ENCODE measurements at places on chromosomes 2 and 18.

GRCh38 chr2:12169721-12170120 is 423.3 kb downstream of the LPIN1 start:
- no peak for DNase-seq

GRCh38 chr18:3400567-3401296 is 49.2 kb upstream of the TGIF1 start:
- no peak for DNase-seq

DNA sequence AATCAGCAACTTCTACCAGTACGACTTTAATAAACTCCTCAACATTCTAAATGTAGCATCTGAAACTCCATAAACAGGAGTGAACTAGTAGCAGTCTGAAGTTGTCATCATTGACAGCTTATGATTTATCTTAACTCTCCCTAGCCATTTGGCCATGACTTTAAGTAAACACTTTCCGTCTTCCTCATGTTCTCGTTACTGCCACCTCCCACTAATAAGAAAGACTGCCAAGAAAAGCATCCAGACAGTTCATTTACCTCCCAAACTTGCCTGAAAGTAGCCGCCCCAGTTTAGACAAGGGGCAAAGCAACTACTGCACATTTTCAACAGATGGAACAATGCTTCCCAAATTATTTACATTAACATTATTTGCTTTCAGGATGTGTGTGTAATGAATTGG is 287.5 kb downstream of the OSR1 start:
- no peak for DNase-seq

DNA sequence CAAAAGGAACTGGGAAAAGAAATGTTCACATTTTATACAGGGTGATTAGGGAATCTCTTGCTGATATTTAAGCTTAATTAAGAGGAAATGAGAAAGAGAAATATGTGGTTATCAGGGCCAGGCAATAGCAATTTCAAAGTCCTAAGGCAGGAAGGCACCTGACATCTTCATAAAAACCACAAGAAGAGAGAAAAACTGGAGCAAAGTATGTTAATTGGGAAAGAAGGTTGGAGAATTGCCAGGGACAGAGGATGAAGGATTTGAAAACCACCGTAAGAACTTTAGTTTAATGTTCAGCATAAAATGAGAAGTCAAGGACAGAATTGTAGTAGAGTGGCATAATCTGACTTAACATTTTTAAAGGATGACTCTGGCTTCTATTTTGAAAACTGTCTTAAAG is 691.8 kb upstream of the NRXN1 start:
- DNase-seq, result no peak

DNA sequence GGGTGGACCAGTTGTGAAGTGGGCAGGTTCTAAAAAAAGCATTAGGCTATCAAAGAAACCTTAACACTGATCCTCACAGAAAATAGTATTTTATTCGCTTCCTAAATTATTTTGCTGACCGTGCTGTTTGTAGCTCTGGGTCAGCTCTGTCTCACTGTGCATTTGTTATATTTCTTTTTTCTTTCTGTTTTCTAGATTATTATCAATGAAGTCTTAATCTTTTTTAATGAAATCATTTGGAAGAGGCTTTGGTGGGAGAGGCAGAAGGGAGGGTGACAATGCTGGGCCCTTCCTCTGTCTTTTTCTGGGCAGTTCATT is 213.6 kb downstream of the PTGR3 start:
- DNase-seq, result no peak

- no peak for DNase-seq
Measured at GRCh38 chr2:132766573-132766972, 96.6 kb upstream of the LYPD1 start.

GRCh38 chr2:98087447-98088020 is 567 bp downstream of the VWA3B start:
- DNase-seq, result no peak

GRCh38 chr18:25798046-25798445 is 292.4 kb downstream of the SS18 start:
- no peak for DNase-seq

- no peak for DNase-seq
Measured at GRCh38 chr2:4465671-4466070, 762.3 kb downstream of the DCDC2C start.

DNA sequence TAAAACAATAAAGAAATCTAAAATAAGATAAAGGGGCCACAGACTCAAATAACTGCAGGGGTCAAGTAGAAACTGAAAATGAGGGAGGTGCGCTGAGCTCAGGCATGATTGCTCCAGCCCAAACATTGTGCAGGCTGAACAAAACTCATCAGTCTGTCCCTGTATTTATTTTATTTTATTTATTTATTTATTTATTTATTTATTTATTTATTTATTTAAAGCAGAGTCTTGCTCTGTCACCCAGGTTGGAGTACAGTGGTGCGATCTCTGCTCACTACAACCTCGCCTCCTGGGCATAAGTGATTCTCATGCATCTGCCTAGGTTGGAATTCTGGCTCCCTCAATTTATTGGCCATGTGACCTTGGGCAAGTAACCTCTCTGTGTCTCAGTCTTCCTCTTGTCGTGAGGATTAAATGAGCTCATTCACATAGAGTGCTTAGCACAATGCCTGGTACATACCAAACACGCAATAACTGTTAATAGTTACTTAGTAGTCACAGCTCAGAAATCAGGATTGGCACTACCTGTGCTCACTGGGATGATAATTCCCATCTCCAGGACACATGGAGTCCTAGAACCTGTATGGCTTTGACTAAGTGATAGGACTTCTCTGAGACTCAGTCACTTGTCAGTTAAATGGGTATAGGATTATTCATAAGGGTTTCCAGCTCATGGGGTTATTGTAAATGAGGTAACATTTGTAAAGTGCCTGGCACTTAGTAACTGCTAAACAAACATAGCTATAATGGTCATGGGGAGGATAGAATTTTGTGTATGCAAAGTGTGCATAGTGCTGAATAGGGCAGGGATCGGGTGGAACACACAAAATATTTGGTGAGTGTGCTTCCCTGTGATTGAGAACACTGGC is 6.0 kb downstream of the SPEG start:
- DNase-seq, result no peak

- DNase-seq, result no peak
Measured at GRCh38 chr18:14944838-14945237, 196.9 kb downstream of the ANKRD30B start.

- no peak for DNase-seq
Measured at GRCh38 chr18:33538418-33539042, 39.5 kb upstream of the ASXL3 start.

DNA sequence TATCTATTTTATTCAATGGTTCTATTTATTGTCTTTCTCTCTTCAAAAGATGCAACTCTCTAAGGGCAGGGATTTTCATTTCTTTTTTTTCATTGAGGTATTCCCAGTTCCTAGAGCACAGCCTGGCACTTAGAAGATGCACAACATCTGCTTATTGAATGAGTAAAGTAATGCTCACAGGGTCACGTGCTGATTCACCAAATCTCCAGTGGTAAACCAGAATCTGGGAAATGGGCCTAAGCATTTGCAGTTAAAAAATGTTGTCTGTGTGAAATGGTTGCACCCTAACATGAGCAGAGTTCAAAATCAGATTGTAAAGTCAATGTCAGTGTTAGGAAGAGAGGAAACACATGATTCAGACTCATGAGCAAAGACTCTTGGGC is 15.8 kb downstream of the SLC8A1 start:
- DNase-seq, result no peak

DNA sequence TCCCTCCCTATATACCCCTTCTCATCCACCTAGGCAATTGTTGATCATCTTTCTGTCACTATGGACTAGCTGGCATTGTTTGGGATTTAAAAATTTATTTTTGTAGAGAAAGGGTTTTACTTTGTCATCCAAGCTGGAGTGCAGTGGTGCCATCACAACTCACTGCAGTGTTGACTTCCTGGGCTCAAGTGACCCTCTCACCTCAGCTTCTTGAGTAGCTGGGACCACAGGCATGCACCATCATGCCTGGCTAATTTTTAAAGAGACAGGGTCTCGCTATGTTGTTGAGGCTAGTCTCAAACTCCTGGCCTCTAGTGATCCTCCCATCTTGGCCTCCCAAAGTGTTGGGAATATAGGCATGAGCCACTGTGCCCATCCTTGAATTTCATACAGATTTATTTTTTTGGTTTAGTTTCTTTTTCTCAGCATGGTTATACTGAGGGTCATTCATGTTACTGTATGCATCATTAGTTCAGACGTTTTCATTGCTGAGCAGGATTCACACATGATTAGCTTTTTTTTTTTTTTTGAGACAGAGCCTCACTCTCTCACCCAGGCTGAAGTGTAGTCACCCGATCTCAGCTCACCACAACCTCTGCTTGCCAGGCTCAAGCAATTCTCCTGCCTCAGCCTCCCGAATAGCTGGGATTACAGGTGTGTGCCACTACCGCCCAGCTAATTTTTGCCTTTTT is 8.6 kb upstream of the PCARE start:
- DNase-seq, result no peak

- DNase-seq, result no peak
Measured at GRCh38 chr2:20585710-20586594, 64.9 kb downstream of the HS1BP3 start.

DNA sequence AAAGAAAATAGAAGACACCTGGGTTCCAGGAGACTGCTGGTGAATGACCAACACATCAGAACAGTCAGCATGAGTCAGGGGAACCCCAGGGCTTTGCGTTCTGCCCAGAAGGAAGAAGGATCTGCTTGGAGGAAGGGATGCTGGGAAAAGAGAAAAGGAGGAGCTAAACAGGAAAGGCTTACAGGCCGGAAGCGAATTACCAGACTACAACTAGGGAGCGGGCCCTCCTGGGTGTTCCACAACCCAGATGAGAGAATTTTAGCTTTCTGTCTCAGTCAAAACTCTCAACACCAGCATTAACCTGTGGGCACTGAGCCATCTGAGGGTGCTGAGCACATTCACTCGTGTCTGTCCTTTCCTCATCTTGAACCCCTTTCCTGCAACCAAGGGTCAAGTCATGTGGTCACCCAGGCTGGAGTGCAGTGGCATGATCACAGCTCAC is 19.2 kb downstream of the CDC42EP3 start:
- DNase-seq, result no peak

- DNase-seq, result no peak
Measured at GRCh38 chr2:141199711-141200110, 931.1 kb downstream of the LRP1B start.

GRCh38 chr18:63241760-63242159 is 77.8 kb downstream of the BCL2 start:
- no peak for DNase-seq

DNA sequence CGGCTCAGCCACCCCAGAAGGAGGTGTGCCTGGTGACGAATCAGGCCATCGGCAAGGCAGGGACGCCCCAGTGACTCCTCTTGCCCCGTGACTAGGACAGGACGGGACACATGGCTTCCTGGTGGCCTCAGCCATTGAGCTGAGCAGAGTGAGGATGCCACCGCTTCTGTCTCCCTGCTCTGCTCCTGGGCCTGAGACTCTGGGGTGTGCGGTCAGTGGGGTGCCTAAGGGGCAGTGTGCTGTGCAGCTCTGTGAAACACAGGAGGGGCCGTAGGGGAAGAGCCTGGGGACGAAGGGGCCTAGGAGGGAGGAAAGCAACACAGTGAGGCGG is 24.3 kb downstream of the IGFBP5 start:
- DNase-seq, result no peak

DNA sequence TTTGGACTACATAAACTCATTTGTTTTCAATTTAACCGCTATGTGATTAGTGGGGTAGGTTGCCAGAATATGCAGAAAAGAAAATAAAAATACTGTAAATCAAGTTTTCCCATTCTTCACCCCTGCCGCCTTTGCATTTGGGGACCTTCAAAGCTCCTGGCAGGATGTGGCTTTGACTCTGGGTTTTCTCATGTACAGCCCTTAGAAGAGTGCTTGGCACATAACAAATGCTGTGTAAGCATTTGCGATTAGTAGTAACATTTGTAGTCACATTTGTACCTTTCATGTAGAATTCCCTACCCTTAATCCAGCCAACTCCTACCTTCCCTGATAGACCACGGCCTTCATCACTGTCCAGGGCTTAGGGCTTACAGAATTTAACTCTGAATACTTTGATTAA is 262.6 kb downstream of the MREG start:
- DNase-seq, result no peak

DNA sequence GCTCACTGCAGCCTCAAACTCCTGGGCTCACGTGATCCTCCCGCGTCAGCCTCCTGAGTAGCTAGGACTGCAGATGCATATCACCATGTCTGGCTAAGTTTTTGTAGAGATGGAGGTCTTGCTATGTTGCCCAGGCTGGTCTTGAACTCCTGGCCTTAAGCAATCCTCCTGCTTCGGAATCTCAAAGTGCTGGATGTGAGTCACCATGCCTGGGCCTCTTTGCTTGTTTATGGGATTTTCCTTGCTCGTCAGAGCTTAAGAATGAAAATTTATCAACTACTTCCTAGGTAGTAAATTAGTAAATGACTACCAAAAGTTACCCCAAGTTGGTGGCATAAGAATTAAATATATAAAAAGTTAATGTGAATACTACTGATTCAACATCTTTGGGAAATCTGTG is 51.0 kb downstream of the ACTR3 start:
- DNase-seq, result no peak

GRCh38 chr18:21463718-21464117 is 136.8 kb downstream of the ESCO1 start:
- DNase-seq, result no peak

GRCh38 chr2:65293376-65293775 is 65.7 kb downstream of the ACTR2 start:
- no peak for DNase-seq

DNA sequence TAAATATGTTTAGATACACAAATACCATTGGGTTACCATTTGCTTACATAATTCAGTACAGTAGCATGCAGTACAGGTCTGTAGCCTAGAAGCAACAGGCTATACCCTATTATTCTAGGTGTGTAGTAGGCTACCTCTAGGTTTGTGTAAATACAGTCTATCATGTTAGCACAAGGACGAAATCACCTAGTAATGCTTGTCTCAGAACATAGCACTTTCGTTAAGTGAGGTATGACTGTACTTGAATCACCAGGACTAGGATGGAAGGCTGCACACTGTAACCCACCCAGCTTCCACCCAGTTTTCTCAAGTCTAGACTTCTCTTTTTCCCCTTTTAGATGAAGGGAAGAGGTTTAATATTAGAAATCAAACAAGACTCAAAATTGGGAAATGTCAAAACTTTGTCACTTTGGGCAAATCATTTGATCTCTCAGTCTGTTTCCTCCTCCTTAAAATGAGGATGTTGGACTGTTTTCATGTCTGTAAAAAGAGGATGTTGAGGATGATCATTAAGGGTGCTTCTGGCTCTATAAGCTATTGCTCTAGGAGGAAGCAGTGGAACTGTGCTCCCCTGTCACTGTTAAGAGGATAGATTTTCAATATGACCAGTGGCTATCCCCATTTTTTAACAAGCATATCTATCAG is 3.7 kb upstream of the SOCS6 start:
- DNase-seq, result no peak

- DNase-seq, result no peak
Measured at GRCh38 chr2:160650196-160651118, 156.8 kb upstream of the RBMS1 start.

- no peak for DNase-seq
Measured at GRCh38 chr2:217919781-217920351, 82.9 kb downstream of the TNS1 start.

DNA sequence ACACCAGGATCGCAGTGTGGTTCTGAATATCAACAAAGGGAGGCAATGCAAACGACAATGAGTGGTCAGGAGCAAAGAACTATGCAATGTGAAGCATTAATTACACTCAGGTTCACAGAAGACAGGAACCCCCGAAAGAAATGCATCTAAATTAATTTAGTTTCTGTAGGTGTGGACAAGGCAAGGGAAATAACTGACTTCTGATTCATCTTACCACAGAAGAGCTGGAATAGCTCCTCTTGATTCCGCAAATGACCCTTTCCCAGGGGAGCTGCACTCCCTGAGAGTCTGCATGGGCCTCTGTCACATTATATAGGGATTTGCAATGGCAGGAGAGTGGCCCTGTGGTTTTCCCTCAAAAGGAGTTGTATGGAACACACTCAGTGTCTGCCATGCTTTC is 263.9 kb upstream of the APCDD1 start:
- DNase-seq, result no peak

All from stimulated activated CD8-positive, alpha-beta memory T cell treated with anti-CD3 and anti-CD28 coated beads, Interleukin-15, amount 100 ng/mL, for 1 hour (primary cell).